ENCODE measurements at places on chromosomes 5 and 9.

DNA sequence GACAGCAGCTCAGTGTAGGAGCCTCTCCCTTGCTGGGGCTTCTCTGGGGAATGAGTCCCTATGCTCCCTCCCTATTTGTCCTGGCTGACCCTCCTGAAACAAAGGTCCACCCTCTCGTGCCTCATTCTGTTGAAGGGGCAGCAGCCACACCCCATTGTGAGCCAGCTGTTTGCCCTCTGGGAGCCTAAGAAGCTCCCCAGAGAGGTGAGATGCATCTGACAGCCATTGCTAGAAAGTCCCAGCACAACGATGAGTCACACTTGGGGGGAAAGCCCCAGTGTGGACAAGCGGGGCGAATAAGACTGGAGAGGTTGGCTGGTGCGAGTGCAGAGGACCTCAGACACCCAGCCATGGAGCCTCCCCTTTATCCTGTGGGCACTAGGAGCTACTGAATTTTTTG, 101.4 kb downstream of the PPARGC1B start:
- no peak for DNase-seq

GRCh38 chr9:87678650-87679355, 47.1 kb upstream of the CTSL start:
- no peak for DNase-seq

GRCh38 chr5:145347026-145347616, 488.0 kb downstream of the PRELID2 start:
- DNase-seq = no peak

- DNase-seq = no peak
Observed at GRCh38 chr5:60522292-60522905, 177.6 kb downstream of the DEPDC1B start.

GRCh38 chr5:162047279-162047678, 20.3 kb upstream of the GABRG2 start:
- DNase-seq = no peak

DNA sequence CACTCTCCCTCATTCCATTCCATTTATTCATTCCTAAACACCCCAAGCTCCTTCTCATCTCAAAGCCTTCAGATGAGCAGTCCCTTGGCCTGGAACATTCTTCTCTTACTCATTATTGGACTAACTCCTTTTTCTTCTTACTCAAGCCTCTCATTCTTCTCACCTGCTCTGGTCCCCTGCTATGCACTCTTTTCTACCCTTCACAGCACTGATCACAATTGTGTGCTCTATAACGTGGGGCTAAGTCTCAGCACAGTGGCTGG, 212.4 kb downstream of the MAPKAP1 start:
- DNase-seq = no peak

- no peak for DNase-seq
Observed at GRCh38 chr5:54022223-54022622, 288.1 kb downstream of the ARL15 start.

DNA sequence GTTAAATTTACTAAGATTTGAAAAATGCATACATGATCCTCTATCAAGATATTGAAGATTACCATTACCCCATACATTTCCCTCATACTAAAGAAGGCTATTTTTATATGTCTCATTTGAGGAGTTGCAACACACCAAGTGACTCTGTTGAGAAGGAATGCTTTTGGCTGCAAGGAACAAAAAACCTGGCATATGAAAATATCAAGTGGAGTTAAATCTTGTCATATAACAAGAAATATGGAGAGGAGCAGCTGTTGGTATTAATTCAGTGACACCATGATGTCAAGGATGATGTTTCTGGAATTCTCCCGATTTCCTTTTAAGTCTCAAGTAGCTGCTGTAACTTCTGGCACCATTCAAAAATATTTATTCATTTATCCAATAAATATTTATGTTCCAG, 193.8 kb downstream of the CSNK1G3 start:
- DNase-seq = no peak
